ENCODE measurements at places on chromosomes 13 and 19. TPM values are rescaled to one million over a fixed set of nuclear protein-coding genes. Genes with fewer than 3 reads are reported as not detected.

IFNL1 gene
- not detected for total RNA-seq

- no peaks in the 10 kb centered on the region for H3K4me1 ChIP-seq
- peak overlapping the region; percentile 68 for H3K27ac ChIP-seq
- H3K4me3 ChIP-seq, result no peak overlapping the region
- H3K36me3 ChIP-seq, result peaks cover 18% of the 10 kb centered on the region
Observed at GRCh38 chr19:4439243-4439642, 18.4 kb downstream of the UBXN6 start.

DNA sequence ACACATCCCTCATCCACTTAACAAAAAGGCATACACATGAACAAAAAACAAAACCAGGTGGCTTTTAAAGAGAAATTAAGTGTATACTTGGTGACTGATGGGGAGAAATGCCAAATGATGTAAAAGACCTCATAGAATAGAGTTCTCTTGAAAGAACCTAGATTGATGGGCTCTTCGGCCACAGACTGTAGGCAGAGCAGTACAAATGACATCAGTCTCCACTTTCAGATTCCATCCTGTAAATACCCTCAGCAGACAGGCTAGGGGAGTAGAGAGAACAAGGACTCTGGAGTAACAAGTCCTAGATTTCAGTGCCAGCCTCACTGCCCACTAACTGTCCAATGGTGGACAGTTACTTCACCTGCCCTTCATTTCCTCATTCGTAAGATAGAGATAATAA lies 203.8 kb downstream of the MZT1 start:
- H3K27me3 ChIP-seq, result peaks cover 33% of the 10 kb centered on the region
- no peak overlapping the region for H3K4me3 ChIP-seq
- no peak overlapping the region for H3K27ac ChIP-seq
- no peak for DNase-seq

DNA sequence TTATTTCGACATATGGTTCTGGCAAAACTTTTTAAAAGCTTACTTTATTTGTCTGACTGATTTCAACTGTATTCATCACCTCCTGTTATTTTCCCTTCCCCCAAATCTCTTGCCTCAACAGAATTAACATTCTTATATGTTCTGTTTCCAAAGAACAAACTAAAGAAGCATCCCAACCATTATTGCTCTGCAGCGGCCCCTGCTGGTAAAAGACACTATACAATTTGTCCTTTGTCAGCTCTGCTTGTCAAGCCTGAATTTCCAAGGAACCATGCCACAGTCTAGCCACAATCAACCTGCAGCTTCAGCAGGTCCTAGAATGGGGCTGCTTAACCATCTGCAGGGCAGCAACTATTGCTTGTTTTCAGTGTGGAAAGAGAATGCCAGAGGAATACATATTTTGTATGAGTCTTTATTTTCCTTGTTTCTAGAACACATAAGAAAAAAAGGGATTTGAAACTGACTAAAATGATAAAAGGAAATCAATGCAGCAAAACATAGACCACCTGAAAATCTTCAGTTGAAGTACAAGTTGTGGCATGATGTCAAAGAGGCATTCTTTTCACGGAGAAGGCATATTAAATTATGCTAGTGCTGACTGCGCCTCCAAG lies 845.3 kb downstream of the DIAPH3 start:
- no peaks in the 10 kb centered on the region for H3K4me1 ChIP-seq
- no peak overlapping the region for H3K4me3 ChIP-seq
- no peaks in the 10 kb centered on the region for H3K36me3 ChIP-seq
- DNase-seq, result peak; percentile 86

GRCh38 chr13:111204438-111205177 lies 89.5 kb downstream of the ARHGEF7 start:
- no peaks in the 10 kb centered on the region for H3K27me3 ChIP-seq
- H3K36me3 ChIP-seq, result peaks cover 19% of the 10 kb centered on the region
- H3K4me3 ChIP-seq, result peak overlapping the region; percentile 48
- peak overlapping the region; percentile 77 for H3K27ac ChIP-seq
- H3K4me1 ChIP-seq, result peaks cover 32% of the 10 kb centered on the region

DNA sequence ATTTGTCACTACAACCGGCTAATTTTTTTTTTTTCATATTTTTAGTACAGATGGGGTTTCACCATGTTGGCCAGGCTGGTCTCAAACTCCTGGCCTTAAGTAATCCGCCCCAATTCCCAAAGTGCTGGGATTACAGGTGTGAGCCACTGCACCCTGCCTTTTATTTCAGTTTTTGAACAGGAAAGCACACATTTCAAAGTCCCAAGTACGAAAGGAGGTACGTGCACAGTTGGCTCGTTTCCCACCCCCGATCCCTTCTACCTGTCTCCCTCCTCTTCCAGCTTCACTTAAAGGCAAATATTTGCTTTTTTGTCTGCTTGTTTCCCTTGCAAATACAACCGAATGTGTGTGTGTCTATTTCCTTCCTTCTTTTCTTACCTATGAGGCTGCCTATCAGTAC lies 30.5 kb downstream of the ZIC5 start:
- DNase-seq, result no peak
- H3K4me1 ChIP-seq, result no peaks in the 10 kb centered on the region
- H3K27ac ChIP-seq, result no peak overlapping the region
- H3K27me3 ChIP-seq, result peaks cover 5% of the 10 kb centered on the region

- no peak overlapping the region for H3K4me3 ChIP-seq
- H3K27me3 ChIP-seq, result peaks cover 19% of the 10 kb centered on the region
- peak; percentile 16 for DNase-seq
- H3K4me1 ChIP-seq, result no peaks in the 10 kb centered on the region
Observed at GRCh38 chr13:107144432-107144831, 576.5 kb upstream of the ARGLU1 start.

DNA sequence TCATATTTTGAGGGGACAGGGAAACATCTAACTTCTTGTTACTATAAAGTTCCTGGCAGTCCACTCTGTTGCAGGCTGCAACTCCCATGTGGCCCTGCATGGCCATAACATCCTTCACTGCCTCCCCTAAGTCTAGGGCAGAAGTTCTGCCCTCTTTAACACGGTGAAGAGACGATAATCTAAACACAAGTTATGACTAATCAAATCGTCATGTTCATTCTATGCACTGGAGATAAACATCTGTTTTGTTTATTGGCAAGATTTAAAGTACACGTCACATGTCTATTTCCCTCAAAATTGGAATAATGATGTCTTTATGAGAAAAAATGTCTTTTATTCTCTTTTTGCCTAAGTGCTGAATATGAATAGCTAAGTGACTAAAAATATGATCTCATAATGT lies 1629.4 kb downstream of the PCDH9 start:
- peak; percentile 40 for DNase-seq
- no peaks in the 10 kb centered on the region for H3K27me3 ChIP-seq
- no peak overlapping the region for H3K4me3 ChIP-seq
- H3K27ac ChIP-seq, result no peak overlapping the region
- no peaks in the 10 kb centered on the region for H3K36me3 ChIP-seq

ATXN8OS gene
- not detected for total RNA-seq

KLK6 gene
- not detected for total RNA-seq

DNA sequence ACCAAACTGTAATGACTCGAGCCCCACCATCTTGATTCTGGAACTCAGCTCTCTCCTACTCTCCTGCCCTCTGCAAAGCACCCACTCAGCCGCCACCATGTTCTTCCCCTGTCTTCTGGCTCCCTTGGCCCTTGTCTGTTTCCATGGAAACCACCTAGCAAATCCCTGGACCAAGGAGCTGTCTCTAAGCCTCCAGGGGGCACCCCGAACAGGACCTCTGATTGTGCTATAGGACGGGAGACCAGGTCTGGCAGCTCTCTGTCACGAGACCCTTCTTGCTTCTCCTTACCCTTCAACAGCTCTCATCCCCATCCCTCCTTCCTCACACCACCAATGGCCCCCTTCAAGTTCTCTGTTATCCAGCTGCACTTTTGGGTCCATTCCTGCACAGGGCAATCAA lies 277.7 kb upstream of the ZNF507 start:
- H3K4me1 ChIP-seq, result no peaks in the 10 kb centered on the region
- no peak overlapping the region for H3K27ac ChIP-seq
- H3K4me3 ChIP-seq, result no peak overlapping the region
- no peaks in the 10 kb centered on the region for H3K36me3 ChIP-seq
- no peak for DNase-seq
- H3K27me3 ChIP-seq, result no peaks in the 10 kb centered on the region

DNA sequence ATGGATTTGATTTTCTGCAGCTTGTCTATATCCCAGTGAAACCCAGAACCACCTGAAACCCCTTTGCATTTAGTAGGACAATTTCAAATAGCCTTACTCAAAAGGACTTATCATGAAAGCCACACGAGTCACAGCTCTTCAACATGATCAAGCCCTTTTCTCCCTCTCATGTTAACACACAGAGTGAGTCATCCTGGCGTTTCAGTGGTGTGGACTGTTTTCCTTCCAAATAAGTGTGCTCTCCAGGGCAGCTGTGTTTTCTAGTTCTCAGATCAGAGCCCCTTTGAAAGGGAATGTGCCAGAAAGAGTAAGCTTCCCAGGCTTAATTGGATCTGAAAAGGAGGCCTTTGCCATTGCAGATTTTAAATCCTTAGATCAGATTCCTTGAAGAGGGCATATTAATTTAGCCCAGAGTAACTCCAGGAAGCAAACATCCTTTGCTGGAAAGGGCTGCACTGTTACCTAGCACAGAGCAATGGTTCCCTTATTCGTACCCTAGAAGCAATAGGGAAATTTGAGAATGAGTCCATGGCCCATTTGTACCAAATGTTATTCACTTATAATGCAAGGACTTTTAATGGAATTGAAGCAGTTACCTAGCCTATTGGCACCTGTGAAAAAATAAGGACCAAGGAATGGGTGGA lies 51.3 kb downstream of the ERICH6B start:
- no peak overlapping the region for H3K27ac ChIP-seq
- no peaks in the 10 kb centered on the region for H3K4me1 ChIP-seq
- peak; percentile 58 for DNase-seq
- no peak overlapping the region for H3K4me3 ChIP-seq
- H3K36me3 ChIP-seq, result no peaks in the 10 kb centered on the region

DNA sequence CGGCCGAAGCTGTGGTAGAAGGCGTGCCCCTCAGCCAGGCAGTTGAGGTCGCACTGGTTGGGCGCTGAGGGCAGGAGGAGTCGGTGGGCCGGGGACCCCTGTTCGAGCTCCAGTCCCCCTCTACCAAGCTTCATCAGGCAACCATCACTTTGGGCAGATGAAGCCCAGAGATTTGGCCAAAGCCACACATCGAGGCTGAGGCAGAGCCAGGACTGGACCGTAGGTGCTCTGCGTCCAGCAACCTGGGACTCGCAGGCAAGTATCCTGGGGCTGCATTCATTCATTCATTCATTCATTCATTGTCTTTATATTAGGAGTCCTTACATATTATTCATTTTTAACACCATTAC lies 4.3 kb downstream of the ADAMTSL5 start:
- H3K27ac ChIP-seq, result peak overlapping the region; percentile 99
- peaks cover 9% of the 10 kb centered on the region for H3K4me1 ChIP-seq
- peaks cover 23% of the 10 kb centered on the region for H3K36me3 ChIP-seq
- H3K27me3 ChIP-seq, result no peaks in the 10 kb centered on the region
- peak overlapping the region; percentile 35 for H3K4me3 ChIP-seq
- DNase-seq, result no peak

DNA sequence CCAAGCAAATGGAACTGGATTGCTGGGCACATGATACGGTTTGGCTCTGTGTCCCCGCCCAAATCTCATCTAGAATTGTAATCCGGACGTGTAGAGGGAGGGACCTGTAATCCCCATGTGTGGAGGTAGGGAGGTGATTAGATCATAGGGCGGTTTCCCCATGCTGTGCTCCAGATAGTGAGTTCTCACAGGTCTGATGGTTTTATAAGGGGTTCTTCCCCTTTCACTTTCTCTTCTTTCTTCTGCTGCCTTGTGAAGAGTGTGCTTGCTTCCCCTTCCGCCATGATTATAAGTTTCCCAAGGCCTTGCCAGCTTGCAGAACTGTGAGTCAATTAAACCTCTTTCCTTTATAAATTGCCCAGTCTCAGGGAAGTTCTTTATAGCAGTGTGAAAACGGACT lies 32.6 kb upstream of the MTIF3 start:
- no peak overlapping the region for H3K4me3 ChIP-seq
- H3K36me3 ChIP-seq, result no peaks in the 10 kb centered on the region
- DNase-seq, result no peak
- no peak overlapping the region for H3K27ac ChIP-seq
- no peaks in the 10 kb centered on the region for H3K27me3 ChIP-seq

DNA sequence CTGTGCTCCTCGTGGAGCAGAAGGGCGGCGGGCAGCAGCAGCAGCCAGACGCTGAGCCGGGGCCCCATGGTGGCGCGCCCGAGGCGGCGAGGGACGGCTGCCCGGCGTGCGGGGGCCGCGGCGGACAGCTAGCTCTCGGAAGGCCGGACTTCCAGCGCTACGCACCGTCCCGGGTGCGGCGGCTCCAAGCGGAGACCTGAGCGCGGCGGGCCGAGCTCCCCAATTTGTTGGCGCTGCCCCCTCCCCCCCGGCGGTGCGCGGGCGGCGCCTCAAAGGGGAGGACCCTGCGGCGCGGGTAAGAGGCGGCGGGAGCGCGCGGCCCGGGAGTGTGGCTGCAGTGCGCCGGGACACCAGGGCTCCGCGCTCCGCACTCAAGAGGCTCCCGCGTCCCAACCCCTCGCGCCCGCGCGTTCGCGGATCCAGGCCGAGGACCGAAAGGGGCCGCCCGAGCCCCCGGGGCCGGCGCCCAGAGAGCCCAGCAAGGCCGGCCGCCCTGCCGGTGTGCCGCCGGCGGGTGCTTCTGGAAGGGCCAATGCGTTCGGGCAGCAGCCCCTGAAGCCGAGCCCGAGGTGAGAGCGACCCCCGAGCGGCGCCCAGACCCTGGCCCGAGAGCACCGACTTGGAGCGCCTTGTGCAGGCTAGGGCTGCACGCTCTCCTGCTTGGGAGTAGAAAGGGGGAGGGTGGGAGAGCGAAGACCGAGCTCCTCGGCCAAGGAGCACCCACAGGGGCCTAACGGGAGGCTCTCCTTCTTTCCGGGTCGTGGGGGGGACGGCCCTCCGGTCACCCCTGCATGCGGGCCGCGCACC lies at the start of the genes COL4A1 and COL4A2:
Gene COL4A1 (minus strand): TSS at position 198 of the 807 bp plus-strand sequence. CDS start 130 bp downstream, at position 68.
Gene COL4A2 (plus strand): TSS at position 325 of the 807 bp plus-strand sequence. CDS start 620 bp downstream, outside the sequence.
- peak within 1 kb of the TSS; percentile 90 for H3K4me3 ChIP-seq
- H3K36me3 ChIP-seq, result peaks cover 5% of the 10 kb centered on the region
- peaks cover 32% of the 10 kb centered on the region for H3K4me1 ChIP-seq

GRCh38 chr13:33520468-33520839 lies 234.9 kb upstream of the STARD13 start:
- peaks cover 20% of the 10 kb centered on the region for H3K4me1 ChIP-seq
- H3K27me3 ChIP-seq, result no peaks in the 10 kb centered on the region
- H3K36me3 ChIP-seq, result no peaks in the 10 kb centered on the region
- no peak for DNase-seq

DNA sequence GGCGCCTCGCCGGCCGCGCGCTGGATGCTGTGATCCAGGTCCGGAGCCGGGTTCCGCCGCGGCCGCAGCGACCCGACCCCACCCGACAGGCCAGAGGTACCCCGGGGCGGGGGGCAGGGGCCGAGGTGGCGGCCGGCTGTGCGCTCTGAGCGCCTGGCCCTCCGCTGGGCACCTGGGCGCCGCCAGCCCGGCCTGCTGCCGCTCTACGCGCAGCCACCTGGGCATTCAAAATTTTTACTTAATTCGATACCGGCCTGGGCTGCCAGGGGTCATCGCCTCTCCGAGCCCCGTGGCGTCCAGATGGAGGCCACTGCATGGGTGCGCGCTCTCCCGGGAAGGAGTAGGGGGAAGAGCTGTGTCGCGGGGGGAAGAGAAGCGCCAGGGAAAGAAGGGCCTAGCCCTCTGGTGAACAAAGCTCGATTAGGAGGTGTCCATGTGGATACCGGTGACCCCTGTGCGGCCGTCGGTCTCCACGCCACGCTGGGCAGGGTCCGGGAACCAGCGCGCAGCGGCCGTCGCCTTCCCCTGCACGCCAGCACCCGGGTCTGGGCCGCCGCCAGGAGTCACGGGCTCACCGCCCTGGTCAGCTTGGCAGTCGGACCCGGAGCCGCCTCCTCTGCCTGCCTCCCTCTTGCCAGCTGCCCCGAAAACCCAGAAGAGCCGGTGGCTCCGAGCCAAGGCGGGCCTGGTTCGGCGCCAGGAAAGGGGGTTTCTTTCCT lies 666 bp downstream of the BIVM start:
- no peaks in the 10 kb centered on the region for H3K27me3 ChIP-seq
- DNase-seq, result peak; percentile 36
- peaks cover 21% of the 10 kb centered on the region for H3K4me1 ChIP-seq
